Thymus (tissue), 14 donors: ENCODE measurements at places on chromosomes 4 and X.

DNA sequence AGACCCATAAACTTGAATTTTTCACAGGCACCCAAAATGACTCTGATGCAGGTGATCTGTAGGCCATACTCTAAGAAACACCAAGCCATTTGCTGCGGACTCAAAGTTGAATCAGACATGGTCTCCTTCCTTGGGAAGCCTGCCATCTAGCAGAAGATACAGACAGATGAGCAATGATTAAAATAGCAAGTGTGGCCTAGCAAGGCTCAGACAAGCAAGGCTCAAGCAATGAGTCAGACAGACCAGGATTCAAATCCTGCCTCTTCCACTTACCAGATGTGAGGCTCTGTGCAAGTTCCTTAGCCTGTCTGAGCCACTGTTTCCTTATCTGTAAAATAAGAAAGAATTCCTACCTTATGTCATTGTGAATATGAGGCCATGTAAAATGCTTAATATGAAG is 2.3 kb downstream of the CCDC149 start:
- no peaks in the 10 kb centered on the region for H3K36me3 ChIP-seq
- H3K27me3 ChIP-seq = peaks cover 15% of the 10 kb centered on the region
- H3K27ac ChIP-seq = no peak overlapping the region

DNA sequence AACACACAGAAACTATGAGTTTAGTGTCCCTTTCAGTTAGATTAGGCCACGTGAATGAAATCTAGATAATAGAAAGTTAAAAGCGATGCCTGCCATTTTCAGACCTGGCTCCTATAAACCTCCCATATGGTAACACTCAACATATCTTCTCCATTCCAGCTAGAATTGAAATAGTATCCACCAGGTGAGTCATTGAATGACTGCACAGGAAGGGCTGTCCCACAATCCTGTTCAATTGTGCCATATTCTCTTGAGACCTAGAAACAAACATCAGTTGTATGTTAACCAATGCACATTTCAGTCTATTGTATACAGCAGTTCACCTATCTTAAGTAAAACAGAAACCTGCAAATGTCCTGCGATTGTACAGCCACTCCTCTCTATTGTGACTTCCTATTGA is 659.3 kb upstream of the SLIT2 start:
- no peak overlapping the region for H3K27ac ChIP-seq
- no peaks in the 10 kb centered on the region for H3K27me3 ChIP-seq
- H3K36me3 ChIP-seq = no peaks in the 10 kb centered on the region
- no peaks in the 10 kb centered on the region for H3K4me1 ChIP-seq

GRCh38 chr4:187309456-187309855 is 585.8 kb upstream of the FAT1 start:
- H3K27me3 ChIP-seq = no peaks in the 10 kb centered on the region
- no peak for DNase-seq
- H3K4me1 ChIP-seq = no peaks in the 10 kb centered on the region

GRCh38 chr4:37338972-37339371 is 94.4 kb downstream of the NWD2 start:
- no peaks in the 10 kb centered on the region for H3K36me3 ChIP-seq
- no peaks in the 10 kb centered on the region for H3K27me3 ChIP-seq

DNA sequence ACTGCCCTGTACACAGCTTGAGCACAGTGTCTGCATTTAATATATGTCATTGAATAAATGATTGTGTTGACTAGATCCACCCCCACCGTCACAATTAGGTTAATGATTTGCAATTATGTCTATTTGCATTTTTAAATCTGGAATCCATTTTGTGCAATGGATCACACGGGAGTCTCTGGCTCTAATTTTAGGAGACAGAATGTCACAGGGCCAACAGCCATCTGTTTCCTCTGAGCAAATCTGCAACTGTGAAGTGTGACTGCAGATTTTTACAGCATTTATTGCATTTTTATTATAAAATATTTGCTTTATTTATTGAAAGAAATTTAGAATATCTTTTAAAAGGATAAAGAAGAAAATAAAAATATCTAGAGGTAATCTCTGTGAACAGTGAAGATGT is 316.8 kb downstream of the HS3ST1 start:
- no peaks in the 10 kb centered on the region for H3K27me3 ChIP-seq
- DNase-seq = no peak
- H3K36me3 ChIP-seq = no peaks in the 10 kb centered on the region
- H3K4me1 ChIP-seq = peaks cover 39% of the 10 kb centered on the region
- H3K27ac ChIP-seq = no peak overlapping the region

DNA sequence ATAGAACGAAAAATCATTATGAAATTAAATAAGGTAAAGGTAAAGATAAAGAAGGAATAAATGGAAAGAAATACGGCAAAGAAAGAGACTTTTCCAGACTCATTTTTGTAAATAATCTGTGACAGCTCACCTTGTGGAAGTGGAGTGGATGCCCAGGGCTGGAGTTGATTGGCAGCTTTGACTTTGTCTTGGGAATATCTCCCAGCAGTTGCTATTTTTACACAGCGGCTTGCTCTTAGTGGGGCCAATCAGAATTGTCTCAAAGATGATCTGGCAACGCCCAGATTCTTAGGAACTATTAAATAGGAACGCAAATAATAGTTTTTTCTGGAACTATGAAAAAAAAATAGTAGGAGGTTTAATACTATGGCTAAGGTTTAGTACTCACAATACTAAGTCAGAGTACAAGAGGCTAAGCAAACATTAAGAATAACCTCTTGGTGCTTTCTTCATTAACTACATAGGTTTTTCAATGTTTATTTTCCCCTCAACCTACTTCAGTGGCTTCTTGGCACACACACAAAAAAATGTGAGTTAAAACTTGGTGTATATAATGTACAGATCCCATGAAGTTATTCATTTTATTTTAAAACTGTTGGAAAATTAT is 132.7 kb downstream of the TRAM1L1 start:
- H3K27ac ChIP-seq = no peak overlapping the region
- H3K4me3 ChIP-seq = no peak overlapping the region
- no peak for DNase-seq
- H3K36me3 ChIP-seq = no peaks in the 10 kb centered on the region
- no peaks in the 10 kb centered on the region for H3K27me3 ChIP-seq

- DNase-seq = no peak
- no peak overlapping the region for H3K4me3 ChIP-seq
- H3K27ac ChIP-seq = no peak overlapping the region
- H3K4me1 ChIP-seq = no peaks in the 10 kb centered on the region
- no peaks in the 10 kb centered on the region for H3K36me3 ChIP-seq
Measured at GRCh38 chrX:113980953-113981352, 602.9 kb upstream of the HTR2C start.

DNA sequence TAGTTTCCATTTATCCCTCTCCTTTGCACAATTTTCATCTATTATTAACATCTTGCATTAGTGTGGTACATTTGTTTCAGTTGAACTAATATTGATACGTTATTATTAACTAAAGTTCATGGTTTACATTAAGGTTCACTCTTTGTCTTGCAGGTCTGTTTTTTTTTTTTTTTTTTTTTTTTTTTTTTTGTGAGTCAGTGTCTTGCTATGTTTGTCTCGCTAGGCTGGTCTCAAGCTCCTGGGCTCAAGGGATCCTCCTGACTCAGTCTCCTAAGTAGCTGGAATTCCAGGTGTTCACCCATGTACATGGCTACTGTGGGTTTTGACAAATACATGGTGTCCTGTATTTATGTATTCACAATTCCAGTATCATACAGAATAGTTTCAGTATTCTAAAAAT is 6.8 kb downstream of the TBC1D19 start:
- H3K4me1 ChIP-seq = peaks cover 13% of the 10 kb centered on the region
- no peaks in the 10 kb centered on the region for H3K27me3 ChIP-seq
- no peak for DNase-seq
- H3K36me3 ChIP-seq = peaks cover 3% of the 10 kb centered on the region

DNA sequence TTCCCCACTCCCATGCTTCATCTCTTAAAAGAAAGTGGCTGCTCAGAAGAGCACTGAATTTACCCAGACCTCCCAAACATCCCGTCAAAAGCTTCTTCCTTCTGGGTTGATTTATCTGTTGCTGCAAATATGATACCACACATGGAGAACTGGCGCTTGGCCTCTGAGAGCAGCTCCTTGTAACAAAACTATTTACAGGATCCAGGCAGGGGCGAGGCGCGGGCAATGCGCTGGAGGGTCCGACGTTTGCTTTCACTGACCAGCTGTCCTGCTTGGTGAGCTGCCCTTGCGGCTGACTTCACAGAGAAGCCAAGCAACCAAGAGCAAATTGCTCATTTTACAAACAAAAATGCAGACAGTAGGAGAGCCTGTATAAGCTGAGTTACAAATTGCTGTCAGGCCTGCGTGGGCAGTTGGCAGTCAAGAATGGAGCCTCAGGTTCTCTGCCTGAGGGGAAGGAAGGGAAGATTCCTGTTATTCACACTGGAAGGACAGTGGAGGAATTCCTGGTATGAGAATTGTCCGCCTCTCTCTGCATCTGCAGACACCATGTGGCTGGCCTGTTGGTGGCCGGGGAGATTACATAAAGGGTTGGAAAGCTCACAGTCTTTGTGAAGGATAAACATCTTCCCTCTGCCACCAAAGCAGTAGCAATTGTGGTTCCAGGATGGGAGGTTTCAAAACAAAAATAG is 192.2 kb upstream of the LEF1 start:
- H3K36me3 ChIP-seq = no peaks in the 10 kb centered on the region
- no peak for DNase-seq
- no peaks in the 10 kb centered on the region for H3K27me3 ChIP-seq

GRCh38 chr4:85571008-85571407 is 96.1 kb downstream of the ARHGAP24 start:
- H3K27ac ChIP-seq = no peak overlapping the region
- H3K4me3 ChIP-seq = no peak overlapping the region
- no peaks in the 10 kb centered on the region for H3K4me1 ChIP-seq

DNA sequence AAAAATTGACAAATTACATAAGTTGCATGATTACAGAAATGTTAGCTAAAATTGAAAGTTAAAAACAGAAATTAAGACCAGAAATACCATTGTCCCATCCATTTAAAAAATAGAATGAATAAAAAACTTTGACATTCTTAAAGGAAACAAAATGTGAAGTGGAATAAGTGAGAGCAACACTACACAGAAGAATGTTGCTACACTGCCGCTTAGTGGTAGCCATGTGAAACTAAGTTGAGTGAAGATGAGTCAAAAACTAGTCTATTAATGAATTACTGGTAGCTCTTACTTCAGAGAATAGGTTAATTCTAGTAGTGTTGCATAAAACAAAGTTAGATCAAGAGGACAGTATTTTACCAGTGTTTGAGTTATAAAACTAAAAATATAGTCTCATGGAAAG is 571.0 kb upstream of the KLHL4 start:
- DNase-seq = no peak
- H3K27ac ChIP-seq = no peak overlapping the region
- no peaks in the 10 kb centered on the region for H3K36me3 ChIP-seq
- H3K4me1 ChIP-seq = no peaks in the 10 kb centered on the region
- H3K4me3 ChIP-seq = no peak overlapping the region
- H3K27me3 ChIP-seq = no peaks in the 10 kb centered on the region

DNA sequence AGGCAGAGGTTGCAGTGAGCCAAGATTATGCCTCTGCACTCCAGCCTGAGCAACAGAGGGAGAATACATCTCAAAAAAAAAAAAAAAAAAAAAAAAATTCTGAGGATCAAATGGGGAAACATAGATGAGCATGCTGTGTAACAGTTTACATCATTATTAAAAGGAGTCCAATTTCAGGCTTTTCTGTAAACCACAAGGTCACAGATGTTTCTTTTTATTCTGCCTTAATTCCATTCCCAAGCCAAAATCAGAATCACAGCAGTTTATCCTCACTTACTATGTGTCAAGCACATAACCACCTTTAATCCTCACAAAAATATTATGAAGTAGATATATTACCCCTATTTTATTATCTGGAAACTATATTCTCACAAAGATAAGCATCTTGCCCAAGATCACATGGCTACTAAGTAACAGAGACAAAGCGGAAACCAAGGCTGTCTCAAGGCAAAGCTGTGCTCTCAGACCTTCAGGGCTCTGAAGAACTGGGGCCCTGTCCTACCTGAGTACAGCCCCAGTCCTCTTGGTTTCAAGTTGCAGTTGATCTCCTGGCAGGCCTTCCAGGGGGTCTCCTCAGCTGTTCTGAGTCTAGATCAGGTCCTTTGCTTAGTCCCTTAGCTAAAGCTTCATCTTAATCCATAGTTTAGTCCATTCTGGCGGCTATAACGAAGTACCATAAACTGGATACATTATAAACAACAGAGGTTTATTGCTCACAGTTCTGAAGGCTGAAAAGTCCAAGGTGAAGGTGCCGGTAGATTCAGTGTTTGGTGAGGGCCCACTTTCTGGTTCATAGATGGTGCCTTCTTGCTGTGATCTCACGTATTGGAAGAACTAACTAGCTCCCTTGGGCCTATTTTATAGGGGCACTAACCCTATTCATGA is 141.3 kb downstream of the PALLD start:
- H3K27ac ChIP-seq = no peak overlapping the region
- DNase-seq = no peak
- H3K36me3 ChIP-seq = no peaks in the 10 kb centered on the region
- no peaks in the 10 kb centered on the region for H3K4me1 ChIP-seq
- no peak overlapping the region for H3K4me3 ChIP-seq

GRCh38 chrX:41616935-41617334 is 71.8 kb upstream of the GPR34 start:
- no peaks in the 10 kb centered on the region for H3K27me3 ChIP-seq
- H3K27ac ChIP-seq = no peak overlapping the region
- no peak overlapping the region for H3K4me3 ChIP-seq
- DNase-seq = no peak
- H3K4me1 ChIP-seq = no peaks in the 10 kb centered on the region
- H3K36me3 ChIP-seq = no peaks in the 10 kb centered on the region

DNA sequence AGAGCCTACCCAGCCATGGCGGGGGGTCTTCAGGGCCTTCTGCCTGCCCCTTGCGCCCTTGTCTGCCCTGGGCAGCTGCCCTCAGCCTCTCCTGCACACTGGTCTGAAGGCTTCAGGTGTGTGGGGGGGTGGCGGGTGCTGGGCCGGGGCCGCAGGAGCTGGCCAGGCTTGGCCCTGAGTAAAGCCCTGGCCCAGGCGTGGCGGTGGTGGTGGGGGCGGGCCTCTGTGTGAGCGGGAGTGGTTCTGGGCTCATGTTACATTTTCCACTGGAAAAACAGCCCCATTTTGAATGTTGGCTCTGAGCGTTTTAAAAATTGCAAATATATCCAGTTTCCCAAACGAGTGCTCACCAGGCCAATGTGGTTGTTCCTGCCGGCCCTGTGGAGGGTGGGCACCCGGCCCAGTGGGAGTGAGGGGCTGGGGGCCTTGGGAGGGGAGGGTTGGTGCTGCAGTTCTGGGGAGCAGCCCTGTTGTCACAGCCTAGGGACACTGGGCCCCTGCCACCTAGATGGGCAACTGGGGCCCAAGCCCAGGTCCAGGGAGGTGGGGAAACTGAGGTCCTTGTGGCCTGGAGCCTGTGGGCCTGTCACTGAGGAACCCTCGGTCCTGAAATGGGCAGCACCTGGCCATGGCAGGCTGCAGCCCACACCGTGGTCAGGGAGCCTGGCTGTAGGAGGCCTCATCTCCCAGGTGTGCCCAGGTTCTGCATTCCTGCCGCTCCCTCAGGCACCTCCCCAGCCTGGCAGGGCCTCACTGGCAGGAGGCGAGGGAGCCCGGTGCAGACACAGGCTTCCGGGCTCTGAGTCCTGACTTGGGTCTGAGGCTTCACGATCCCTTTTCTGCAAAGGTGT is 28.3 kb downstream of the FGFRL1 start:
- H3K4me1 ChIP-seq = no peaks in the 10 kb centered on the region
- DNase-seq = no peak
- peaks cover 3% of the 10 kb centered on the region for H3K27me3 ChIP-seq
